ENCODE measurements at places on chromosomes 3 and 15.

GRCh38 chr3:40637906-40638305 lies 113.1 kb downstream of the ZNF621 start:
- DNase-seq = no peak

DNA sequence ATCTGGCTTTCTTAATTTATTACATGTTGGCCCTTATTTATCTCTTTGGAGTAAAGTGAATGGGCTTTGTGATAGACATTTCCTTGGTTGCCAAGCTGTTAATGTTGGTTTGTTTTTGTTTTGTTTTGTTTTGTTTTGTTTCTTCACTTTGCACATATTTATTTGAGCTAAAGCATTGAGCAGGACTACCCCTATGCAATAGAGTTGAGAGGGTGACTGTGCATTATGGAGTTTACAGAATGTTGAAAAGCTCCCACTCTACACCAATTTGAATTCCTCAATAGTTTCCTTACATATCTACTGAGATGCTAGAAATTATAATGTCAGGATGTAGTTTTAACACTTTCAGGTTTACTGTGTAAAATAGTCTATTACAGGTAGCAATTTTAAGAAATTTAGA lies 462.8 kb upstream of the CBLB start:
- DNase-seq = no peak

DNA sequence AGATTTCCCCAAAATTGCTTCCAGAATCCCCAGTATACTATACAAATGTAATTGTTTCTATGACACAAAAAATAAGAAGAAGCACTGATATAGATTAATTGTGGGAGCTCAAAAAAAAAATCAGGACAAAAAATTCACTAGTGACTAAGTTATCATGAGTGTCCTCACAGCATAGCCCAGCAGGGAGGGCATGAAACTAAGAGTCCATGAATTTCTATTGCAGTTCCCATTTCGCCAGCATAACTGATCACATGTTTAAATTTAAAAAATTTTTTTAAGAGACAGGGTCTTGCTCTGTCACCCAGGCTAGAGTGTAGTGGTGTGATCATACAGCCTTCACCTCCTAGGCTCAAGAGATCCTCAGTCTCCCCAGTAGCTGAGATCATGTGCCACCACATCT lies 10.6 kb downstream of the NCEH1 start:
- no peak for DNase-seq

DNA sequence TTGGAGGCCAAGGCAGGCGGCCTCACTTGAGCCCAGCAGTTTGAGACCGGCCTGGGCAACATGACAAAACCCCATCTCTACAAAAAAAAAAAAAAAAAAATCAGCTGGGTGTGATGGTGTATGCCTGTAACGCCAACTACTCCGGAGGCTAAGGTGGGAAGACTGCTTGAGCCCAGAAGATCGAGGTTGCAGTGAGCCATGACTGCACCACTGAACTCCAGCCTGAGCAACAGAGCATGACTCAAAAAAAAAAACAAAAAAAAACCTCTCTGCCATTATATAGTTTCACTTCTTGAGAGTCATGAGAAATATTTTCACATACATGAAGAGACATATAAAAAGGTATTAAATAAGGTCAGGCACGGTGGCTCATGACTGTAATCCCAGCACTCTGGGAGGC lies 45.9 kb upstream of the CP start:
- no peak for DNase-seq

DNA sequence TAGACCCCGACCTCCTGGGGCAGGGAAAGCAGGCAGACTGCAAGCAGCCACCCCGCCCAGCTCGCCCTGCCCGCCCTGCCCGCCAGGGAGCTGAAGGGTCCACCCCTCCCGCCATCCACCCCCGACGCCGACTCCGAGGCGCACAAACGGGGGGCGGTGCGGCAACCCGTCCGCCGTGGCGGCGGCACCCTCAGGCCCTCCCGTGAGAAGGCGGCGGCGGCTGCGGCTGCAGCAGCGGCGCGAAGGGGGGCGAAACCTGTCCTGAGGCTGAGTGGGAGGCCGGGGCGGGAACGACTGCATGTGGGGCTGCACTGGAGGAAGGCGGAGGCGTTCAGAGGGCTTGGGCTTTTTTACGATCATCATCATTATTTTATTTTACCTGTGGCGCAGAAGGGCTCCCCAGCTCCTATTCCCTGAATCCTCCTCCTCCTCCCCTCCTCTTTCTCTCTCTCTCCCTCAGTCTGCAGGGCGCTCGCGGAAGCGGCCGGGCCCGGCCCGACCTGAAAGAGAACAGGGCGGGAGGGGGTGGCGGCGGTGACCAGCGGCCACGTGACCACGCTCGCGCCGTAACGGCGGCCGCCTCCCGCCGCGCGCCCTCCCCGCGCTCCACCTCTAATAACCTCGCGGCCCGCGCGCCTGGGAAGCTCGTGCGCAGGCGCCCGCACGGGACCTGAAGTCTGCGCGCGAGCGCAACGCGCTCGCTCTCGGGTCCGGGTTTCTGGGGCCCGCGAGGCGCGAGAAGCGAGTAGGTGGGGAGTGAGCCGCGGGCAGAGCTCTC lies at the start of gene TBC1D5:
Gene TBC1D5 (minus strand): TSS at position 530 of the 778 bp plus-strand sequence. CDS start 234,061 bp downstream, outside the sequence.
- peak; percentile 95 for DNase-seq

GRCh38 chr3:140187656-140188221 lies 252.8 kb downstream of the CLSTN2 start:
- DNase-seq = no peak

DNA sequence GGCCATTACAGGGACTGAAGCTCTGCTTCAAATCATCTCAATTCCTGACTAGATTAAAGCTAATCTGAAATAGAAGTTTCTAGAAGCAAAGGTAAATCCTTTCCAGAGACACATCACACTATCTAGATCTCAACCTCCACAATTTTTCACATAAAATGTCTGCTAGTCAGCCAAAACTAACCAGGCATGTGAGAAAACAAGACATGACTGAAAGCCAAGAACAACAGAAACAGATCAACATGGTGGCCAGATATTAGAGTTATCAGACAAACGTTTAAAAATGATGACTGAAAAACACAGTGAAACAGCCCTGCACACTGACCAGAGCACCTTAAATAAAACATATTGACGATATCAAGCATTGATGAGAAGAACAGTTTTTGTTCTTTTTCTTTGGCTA lies 59.1 kb downstream of the SUMF1 start:
- DNase-seq = no peak

GRCh38 chr3:97197830-97198229 lies 383.4 kb downstream of the EPHA6 start:
- no peak for DNase-seq

GRCh38 chr15:43329217-43329959 lies 985 bp downstream of the LCMT2 start:
- no peak for DNase-seq

DNA sequence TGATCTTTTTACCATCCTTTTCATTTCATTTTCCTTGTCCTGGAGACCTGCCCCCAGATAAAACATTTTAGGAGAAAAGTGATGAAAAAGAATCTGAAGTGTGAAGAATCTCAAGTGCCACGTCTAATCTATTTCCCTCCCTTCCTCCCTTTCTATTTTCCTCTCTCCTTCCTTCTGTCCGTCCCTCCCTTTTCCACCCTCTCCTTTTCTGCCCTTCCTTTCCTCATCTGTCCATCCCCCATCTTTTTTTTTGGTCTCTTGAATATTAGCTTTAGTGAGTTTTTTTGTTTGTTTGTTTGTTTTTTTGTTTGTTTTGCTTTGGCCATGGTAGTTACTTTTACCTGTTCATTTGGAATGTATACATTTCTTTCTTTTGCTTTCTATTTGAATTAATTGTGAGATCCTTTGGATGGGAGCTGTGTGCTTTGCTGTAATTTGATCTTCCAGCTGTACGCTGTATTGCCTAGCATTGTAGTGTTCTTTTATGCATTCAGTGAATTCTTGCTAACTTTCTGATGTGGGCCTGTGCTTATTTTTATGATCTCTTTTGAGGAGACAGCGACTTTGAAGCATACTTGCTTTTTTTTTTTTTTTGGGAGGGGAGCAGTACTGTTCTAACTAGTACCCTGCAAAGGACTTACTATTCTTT lies 19.2 kb downstream of the CDIN1 start:
- DNase-seq = no peak

DNA sequence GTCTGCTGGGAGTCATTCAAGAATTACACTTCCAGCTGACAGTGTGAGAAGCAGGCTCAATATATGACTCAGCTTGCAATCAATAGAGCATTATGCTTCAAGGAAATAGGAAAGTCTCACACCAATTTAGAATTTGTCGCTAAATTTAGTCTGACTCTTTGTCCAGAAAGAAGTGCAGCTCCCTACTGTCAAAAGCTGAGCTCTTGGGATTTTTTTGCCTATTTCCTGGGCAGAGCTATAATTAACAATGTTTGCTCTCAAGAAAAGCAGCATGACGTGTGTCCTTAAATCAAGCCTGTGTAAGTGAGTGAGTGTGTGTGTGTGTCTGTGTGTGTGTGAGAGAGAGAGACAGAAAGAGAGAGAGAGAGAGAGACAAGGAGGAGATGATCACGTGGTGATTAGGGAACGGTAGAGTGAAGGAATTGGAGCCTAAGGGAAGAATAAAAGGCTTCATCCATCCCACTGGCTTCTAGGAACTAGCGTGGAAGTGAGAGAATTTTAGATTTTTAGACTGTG lies 16.4 kb upstream of the SLC35G2 start:
- no peak for DNase-seq

- DNase-seq = no peak
Measured at GRCh38 chr3:78273326-78273725, 1233.4 kb downstream of the ROBO2 start.

DNA sequence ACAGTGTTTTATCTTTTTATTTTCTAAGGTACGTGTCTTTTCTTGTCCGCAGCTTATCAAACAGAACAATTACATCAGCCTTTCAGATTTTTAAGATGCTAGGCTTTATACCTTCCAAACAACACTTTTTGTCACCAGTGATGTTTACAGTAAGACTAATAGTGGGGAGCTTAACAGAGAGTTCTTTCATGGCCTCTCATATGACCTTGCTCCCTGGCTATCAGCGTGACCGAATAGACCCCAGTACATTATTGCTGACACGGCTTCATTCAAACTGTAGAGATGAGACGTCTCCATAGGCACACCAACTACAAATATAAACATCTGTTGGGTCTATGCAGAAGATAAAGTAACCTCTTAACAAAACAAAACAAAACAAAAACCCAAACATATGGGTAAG lies 477.6 kb upstream of the KCNMB2 start:
- no peak for DNase-seq

DNA sequence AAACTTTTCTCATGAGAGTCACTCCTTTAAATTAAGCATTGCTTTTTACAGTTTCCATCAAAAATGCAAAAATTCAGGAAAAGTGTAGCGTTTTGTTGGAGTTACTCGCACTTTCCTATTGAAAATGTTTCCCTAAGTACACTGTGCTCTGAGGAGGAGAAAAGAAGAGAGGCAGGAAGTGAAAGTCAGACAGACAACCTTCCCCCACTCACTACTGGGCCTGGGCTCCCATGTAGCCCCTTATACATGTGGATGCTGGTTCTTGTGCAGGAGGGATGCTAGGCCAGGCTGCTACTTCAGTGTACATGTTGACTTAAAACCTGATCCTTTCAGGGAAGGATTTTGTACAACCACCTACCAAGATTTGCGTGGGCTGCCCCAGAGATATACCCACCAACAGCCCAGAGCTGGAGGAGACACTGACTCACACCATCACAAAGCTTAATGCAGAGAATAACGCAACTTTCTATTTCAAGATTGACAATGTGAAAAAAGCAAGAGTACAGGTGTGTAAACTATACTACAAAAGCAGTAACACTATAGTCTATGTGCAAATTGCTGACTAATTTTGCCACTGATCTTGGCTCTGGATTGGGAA lies 15.1 kb downstream of the KNG1 start:
- DNase-seq = no peak

GRCh38 chr3:59695860-59696259 lies 646.0 kb upstream of the CFAP20DC start:
- DNase-seq = no peak

GRCh38 chr3:30649572-30650318 lies 43.3 kb downstream of the TGFBR2 start:
- peak; percentile 31 for DNase-seq

GRCh38 chr3:124599779-124600693 lies 130.2 kb upstream of the UMPS start:
- DNase-seq = no peak

DNA sequence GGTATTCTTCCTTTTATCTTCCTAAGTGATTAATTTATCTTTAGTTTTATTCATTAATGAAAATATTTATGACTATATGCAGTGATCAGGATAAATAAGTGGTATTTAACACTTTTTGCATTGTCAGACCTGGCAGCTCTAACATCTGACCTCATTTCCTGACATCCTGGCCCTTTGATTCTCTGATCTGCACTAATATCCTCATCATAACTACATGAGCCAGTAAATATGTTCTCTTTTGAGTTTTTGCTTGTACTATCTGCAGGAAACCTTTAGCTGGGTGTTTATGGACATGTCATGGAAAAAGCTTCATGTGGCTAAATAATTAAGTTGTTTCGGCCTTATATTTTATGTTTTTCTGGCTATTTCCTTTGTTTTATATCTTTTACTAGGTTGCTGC lies 10.5 kb downstream of the NKTR start:
- no peak for DNase-seq

- peak; percentile 44 for DNase-seq
Measured at GRCh38 chr3:195003006-195003892, 267.7 kb downstream of the XXYLT1 start.

DNA sequence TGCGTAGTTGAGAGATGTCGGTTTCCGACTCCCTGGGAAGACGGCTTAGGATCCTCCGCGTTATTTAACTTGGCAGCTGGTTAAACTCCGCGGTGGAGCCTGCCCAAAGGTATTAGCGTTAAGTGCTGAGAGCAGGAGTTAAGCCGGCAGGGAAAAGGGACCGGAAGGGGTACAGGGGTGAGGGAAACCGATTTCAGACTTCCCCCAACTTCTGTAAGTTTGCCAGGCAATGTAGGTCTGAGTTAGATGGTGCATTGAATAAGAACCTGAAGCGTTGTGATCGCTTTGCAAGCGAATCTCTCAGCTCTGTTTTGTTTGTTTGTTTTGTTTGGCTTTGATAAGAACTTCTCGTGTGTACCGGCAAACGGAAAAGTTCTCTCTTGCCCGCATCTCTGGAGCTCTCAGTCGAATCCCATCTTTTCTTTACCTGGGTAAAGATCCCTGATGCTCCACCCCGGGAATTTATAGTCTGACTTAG lies 6.0 kb upstream of the FEZF2 start:
- DNase-seq = no peak

- peak; percentile 19 for DNase-seq
Measured at GRCh38 chr3:128383316-128384235, 83.1 kb downstream of the DNAJB8 start.

GRCh38 chr3:87997298-87997697 lies 61.5 kb downstream of the CGGBP1 start:
- peak; percentile 43 for DNase-seq

GRCh38 chr15:65576664-65577063 lies 34.3 kb downstream of the INTS14 start:
- no peak for DNase-seq

- DNase-seq = no peak
Measured at GRCh38 chr15:100761290-100761935, 118.2 kb upstream of the ALDH1A3 start.

- no peak for DNase-seq
Measured at GRCh38 chr3:45538641-45538986, 55.9 kb upstream of the LIMD1 start.

- no peak for DNase-seq
Measured at GRCh38 chr15:80931721-80932512, 57.7 kb downstream of the MESD start.
